ENCODE measurements at places on chromosomes 3 and 15.

GRCh38 chr3:137062250-137062649, 104.5 kb downstream of the IL20RB start:
- no peak for DNase-seq

GRCh38 chr3:127844326-127844942, 22.1 kb upstream of the MGLL start:
- DNase-seq: no peak

DNA sequence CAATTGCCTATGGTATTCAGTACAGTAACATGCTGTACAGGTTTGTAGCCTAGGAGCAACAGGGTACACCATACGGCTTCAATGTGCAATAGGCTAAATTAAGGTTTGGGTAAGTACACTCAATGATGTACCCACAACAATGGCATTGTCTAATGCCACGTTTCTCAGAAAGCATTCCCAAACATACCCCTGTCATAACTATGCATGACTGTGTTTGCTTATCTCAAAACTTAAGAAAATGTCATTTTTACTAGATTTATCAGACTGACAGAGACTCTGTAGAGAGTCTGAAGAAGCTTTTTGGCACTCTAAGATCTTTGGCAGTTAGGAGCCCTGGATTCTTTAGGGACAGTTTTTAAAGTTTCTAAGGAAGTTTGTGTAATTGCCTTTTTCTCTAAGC, 59.9 kb downstream of the MECOM start:
- DNase-seq: no peak

- DNase-seq: no peak
Measured at GRCh38 chr3:45546716-45547701, 47.5 kb upstream of the LIMD1 start.

- DNase-seq: no peak
Measured at GRCh38 chr3:9190276-9190675, 59.2 kb downstream of the SRGAP3 start.
